AG09309 (cell line): ENCODE measurements at places on chromosomes 12 and 14.

DNA sequence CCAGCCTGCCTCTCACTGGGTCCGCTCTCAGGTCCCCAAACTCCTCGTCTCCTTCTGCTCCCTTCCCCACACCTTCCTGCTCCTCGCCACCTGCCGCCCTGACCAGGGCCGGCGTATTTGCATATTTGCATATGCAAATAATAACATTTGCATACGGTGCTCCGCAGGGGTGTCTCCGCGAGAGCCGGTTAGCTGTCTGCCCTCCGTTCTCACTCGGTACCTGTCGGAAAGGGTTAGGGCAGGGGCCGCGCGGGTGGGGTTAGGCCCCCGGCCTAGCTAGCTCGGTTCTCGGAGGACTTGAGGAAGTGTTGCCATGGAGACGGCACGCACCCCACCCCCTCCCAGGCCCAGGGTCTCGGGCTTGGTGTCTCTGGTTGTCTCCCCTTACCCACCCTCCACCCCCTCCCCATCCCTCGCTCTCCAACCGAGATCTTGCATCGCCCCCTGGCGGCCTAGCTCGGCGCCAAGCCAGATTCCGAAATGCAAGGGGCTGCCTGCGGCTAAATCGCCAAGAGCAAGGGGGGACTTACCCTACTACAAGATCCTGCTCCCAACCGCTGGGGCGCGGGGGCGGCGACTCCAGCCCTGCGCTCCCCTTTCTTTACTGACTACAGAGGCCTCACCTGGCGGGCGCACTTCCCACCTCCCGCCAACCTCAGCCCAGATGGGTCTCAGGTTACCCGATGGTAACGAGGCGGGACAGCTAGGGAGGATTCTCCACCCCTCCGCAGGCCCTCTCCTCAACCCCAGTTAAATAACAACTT is 8.1 kb downstream of the STAC3 start:
- DNase-seq = no peak

DNA sequence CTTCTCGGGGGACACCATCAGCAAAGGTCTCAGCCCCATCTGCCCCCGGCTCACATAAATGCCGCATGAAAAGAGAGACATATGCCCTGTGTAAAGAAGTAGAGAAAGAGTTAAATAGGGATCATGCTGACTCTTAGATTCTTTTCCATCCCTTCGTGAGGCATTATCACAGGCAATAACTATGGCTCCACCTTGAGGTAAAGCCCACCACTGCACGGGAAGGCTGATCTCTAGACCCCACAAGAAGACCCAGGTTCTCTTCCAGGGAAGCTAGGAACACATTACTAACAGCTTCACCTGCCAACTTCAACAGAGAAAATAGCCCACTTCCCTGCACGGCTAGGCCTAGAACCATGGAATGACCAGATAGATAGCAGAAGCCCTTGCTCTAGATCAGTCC is 14.1 kb upstream of the NOP2 start:
- no peak for DNase-seq

GRCh38 chr12:97609957-97610356 is 147.4 kb downstream of the RMST start:
- no peak for DNase-seq

DNA sequence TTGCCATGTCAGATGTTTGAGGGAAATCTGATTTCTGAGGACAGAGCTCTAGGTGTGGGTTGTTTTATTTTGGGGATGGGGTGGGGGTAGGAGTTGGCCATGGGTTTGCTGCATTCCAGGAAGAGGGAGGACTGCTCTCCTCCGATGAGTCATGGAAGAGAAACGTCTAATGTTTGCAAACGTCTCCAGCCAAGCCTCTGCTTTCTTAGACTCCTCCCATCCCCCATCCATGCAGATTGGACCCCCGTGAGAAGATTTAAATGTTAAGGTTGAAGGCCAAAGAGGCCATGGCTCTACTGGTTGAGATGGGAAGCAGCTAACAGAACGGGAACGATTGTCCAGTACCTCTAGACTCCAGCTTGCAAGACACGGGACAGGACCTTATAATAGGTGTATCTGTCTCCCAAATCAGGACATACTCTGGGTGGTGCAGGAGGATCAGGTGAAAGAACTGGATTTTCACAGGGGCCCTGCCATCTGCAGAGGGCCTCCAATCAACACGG is 11.4 kb upstream of the ATP2A2 start:
- DNase-seq = no peak
